Frontal cortex (tissue), 4 donors: ENCODE measurements at places on chromosomes 4 and X. TPM values are rescaled to one million over a fixed set of nuclear protein-coding genes. Genes with fewer than 3 reads are reported as not detected.

DNA sequence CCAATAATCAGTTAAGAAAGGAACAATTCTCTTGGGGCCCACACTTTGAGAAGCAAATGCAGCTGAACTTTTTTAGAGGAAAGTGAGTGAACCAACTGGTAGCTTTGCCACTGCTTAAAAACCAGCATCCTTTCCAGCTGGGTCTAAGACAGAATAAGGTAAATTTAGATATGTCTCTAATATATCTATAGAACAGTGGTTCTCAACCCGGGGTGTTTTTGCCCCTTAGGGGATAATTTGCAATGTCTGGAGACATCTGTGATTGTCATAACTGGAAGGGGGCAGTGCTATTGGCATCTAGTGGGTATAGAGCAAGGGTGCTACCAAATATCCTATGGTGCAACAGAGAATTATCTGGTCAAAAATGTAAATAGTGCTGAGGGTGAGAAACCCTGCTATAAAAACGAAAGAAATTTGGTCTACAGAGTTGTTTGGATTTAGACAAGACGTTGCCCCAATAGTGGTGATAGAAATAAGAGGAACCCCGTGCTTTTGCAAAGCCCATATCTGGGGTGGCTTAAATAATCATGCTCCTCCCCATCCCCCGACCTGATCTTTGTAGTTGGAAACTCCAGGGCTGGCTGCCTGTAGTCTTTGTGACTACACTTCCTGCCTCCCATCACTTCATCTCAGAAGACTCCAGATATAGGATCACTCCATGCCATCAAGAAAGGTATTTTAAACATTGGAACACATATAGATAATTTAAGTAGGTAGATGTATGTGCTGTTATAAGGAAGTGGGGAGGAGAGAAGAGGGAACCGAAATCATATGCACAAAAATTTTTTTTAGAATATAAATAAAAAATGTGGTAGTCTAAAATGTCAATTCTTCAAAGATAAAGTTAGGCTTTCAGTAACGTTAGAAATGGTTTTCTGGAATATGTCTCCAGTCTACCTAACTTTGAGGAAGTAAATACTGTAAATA is at the start of gene TLR7:
Gene TLR7 (plus strand): TSS at position 622 of the 927 bp plus-strand sequence. CDS start 507 bp downstream, outside the sequence.
- DNase-seq = no peak

DNA sequence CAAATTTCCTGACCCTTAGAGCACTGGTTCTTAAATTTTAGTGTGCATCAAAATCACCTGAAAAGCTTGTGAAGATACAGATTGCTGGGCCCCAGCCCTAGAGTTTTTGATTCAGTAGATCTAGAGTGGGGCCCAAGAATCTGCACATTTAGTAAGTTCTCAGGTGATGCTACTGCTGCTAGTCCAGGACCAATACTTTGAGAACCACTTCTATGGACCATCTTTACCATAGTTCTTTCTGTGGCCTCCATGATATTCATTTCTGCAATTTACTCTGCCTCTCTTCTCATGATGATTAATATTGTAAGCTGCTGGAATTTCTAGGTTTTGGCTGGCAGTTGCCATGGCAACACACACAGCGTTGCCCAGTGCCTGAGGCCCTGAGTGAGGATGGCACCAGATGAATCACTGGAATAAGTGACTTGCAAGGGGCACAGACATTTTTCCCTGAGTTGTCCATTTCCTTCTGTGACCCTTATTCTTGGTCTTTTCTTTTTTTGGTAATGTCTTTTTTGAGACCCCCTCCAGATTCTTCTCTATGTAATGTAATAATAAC is 83.6 kb downstream of the PPP1R2C start:
- DNase-seq = no peak

DNA sequence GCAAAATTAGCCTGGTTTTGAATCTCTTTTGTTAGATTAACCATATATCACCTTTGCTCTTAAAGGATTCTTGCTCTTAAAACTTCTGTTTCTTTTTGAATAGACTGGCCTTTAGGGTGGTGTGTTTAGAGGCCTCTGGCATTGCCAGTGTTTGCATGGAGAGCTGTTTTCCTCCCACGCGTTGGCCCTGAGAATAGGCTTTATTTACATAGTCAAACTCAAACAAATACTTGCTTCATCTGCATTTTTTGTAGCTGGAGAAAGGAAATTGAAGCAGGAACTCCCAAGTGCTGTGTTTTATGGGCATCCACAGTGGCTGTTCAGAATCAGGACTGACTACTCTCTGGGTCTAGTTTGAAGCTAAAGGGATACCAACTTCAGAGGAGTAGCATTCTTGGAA is 2.7 kb downstream of the SHROOM2 start:
- no peak for DNase-seq

- DNase-seq = no peak
These were observed 488.5 kb downstream of the RPA4 start for GRCh38 chrX:97372001-97372766.

DNA sequence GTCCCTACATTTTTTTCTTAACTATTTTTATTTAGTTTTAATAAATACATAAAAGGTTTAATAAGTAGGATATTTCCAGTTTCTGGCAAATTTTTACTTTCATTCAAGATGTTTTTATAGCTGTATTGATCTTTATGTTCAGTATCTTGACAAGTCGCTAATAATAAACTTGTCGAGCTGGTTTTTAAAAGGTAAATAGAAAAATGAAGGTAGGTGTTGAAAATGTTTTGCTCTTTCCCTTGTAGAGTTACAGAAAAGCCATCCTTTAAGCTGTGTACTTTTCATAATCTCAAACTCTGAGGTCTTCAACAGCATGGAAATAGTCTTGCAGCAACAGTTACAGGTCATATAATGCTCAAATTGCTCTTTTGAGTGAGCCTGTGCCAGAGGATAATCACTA is 52.6 kb downstream of the RS1 start:
- DNase-seq = no peak

DNA sequence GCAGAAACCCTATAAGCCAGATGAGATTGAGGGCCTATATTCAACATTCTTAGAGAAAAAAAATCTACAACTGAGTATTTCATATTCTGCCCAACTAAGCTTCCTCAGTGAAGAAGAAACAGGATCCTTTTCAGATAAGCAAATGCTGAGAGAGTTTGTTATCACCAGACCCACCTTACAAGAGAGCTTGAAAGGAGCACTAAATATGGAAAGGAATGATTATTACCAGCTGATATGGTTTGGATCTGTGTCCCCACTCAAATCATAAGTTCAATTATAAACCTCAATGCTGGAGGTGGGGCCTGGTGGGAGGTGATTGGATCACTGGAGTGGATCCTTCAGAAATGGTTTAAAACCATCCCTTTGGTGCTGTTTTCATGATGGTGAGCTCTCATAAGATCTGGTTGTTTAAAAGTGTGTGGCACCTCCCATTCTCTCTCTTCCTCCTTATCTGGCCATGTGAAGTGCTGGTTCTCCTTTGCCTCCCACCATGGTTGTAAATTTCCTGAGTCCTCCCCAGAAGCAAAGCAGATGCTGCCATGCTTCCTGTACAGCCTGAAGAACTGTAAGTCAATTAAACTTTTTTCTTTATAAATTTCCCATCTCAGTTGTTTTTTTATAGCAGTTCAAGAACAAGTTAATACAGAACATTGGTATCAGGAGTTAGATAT is 144.2 kb downstream of the MSN start:
- no peak for DNase-seq

DNA sequence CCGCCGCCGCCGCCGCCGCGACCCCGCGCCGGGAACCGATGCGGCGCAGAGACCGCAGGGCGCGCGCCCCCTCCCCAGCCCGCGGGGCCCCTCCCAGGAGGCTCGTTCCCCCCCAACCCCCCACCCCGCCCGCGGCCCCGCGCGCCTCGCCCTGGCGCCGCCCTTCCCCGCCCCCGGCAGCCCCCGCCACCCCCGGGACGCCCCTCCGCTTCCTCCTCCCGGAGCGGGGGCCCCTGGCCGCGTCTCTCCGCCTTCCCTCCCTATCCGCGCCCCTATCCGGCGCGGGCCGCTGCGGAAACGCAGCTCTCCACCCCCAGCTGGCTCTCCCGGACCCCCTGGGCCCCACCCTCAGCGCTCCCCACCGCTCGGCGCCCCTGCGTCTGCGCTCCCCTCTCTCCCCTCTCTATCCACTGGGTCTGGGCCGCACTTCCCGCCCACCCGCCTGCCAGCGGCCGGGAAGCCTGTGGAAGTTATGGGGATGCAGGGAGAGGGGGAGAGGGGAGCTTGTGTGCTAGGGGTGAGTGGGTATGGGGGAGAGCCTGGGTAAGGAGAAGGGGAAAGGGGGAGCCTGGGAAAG is at the start of gene TMEM271:
Gene TMEM271 (minus strand): TSS at position 51 of the 577 bp plus-strand sequence. CDS start 233 bp downstream, outside the sequence.
- DNase-seq = no peak

DNA sequence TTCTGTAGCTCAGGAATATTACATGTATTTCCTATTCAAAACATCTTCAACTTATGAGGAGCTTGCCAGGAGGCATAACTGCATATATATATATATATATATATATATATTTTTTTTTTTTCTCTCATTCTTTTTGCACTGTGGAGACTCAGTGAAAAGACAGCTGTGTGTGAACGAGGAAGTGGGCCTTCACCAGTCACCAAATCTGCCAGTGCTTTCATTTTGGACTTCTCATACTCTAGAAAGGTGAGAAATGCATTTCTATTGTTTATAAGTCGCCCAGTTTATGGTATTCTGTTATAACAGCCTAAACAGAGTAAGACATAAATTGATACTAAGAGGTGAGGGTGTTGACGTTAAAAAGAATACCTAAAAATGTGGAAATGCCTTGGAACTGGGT is 710.6 kb downstream of the TRAM1L1 start:
- DNase-seq = no peak

DNA sequence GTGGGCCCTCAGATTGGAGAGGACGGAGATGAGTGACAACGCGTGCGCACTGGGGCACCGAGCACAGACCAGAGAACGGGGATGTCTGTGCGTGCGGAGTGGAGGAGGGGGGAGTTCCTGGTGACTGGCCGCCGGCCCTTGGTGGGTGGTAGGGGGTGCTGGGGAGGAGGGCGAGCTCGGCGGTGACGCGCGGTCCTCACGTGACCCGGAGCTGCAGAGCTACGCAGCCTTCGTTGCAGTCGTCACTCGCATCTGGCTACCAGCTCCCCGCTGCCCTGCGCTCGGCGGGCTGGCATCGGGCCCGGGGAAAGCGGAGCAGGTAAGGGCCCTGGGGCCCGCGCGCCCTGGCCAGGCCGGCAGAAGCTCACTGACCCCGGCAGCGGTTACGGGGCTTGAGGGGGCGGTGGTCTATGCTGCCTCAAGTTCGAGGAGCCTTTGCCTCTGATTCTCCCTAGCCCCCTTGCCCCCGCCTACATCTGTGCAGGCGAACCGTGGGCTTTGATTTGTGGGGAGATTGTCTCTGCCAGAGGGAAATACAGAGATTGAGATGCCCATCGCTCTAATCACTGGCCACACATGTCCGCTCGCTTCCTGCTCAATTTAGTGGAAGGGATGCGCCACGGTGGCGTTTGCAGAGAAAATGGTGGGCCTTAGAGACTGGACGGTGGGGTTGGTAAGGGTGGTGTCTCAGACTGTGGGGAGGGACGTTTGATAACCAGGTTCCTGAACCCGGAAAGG is at the start of gene ARMCX4:
Gene ARMCX4 (plus strand): TSS at position 245 of the 738 bp plus-strand sequence. CDS start 3,134 bp downstream, outside the sequence.
- no peak for DNase-seq

GRCh38 chr4:116015062-116015461 is 901.6 kb upstream of the NDST4 start:
- no peak for DNase-seq

The SOWAHB gene
- 2.9 TPM for total RNA-seq

The ARHGAP36 gene
- 0.41 TPM for total RNA-seq

The USP17L19 gene
- not detected for total RNA-seq
